ENCODE measurements at places on chromosomes 7 and 10. TPM values are rescaled to one million over a fixed set of nuclear protein-coding genes. Genes with fewer than 3 reads are reported as not detected.

ELN gene
- total RNA-seq: 385 TPM

ABHD11 gene
- total RNA-seq: 6.6 TPM

GJC3 gene
- not detected for total RNA-seq

APBB1IP gene
- total RNA-seq: not detected

CD36 gene
- total RNA-seq: 132 TPM

RET gene
- total RNA-seq: not detected

LBX1 gene
- total RNA-seq: not detected

SCD gene
- 38.5 TPM for total RNA-seq

TRIM50 gene
- total RNA-seq: not detected

SPDYE1 gene
- total RNA-seq: not detected
